Left cardiac atrium (tissue), 4 donors: ENCODE measurements at places on chromosomes 7 and 10.

DNA sequence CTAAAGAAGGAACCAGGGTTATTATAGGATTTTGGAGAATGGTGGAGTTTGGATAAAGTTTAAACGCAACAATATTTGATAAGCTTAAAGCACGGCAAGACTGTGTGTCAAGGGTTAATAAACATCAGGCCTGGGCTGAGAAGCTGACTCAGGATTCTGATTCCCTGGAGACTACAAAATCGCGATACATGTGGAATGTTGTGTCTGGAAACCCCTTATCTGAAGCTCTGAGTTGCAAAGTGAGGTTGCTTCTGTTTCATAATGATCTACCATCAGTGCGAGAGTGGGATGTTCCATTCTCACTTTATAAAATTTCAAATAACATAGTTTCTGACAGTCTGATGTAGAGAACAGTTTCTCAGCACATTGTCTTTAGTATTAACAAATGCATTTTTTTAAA, 7.8 kb downstream of the C1GALT1 start:
- no peak for DNase-seq

DNA sequence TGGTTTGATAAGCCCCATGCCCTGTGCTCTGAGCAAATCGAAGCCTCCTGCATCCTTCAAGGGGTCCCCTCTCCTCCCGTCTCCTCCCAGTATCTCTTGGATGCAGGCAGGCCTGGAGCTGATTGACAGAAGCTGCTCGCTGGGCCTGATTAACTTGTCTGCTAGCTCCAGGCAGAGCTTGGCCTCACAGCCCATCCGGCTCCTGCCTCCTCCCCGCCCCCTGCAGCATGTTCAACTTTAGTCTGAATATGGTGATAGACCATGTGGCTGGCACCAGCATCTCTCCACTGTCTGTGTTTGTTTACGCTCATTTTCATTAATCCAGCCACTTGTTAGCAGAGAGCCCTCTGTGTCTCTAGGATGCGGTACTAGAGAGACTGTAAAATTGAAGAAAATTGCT, 432.2 kb downstream of the DPP6 start:
- no peak for DNase-seq

DNA sequence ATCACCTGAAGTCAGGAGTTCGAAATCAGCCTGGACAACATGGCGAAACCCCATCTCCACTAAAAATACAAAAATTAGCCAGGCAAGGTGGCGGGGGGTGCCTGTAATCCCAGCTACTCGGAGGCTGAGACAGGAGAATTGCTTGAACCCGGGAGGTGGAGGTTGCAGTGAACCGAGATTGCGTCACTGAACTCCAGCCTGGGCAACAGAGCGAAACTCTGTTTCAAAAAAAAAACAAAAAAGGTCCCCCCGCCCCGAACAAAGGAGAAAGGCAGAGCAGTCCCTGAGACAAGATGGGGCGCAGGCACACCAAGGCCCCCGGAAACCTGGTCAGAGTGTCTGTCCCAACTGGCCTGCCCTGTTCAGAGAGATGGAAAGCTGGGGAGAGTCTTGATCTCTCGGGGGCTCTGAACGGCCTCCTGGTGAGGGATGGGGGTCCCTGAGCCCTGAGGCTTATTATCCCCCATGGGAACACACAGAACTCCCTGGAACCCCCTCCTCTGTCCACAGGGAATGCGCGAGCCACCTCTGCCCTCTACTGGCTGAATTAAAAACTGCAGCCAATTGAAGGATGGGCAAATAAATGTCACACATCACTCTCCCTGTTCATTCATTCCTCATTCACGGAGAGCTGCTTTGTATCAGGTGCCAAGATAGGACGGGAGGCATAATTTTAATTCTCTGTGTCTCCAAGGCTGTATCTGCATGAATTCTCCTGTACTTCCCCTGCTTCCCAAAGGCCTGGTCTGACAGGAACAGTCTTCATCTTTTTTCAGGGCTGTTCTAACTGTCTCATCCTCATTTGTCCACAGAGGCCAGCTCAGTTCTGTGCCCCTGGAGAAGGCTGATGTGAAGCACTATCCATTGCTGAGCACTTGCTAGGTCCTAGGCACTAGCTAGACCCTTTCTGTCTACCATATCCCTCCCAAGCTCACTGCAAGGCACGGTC, 28.9 kb downstream of the MAT1A start:
- DNase-seq, result no peak

DNA sequence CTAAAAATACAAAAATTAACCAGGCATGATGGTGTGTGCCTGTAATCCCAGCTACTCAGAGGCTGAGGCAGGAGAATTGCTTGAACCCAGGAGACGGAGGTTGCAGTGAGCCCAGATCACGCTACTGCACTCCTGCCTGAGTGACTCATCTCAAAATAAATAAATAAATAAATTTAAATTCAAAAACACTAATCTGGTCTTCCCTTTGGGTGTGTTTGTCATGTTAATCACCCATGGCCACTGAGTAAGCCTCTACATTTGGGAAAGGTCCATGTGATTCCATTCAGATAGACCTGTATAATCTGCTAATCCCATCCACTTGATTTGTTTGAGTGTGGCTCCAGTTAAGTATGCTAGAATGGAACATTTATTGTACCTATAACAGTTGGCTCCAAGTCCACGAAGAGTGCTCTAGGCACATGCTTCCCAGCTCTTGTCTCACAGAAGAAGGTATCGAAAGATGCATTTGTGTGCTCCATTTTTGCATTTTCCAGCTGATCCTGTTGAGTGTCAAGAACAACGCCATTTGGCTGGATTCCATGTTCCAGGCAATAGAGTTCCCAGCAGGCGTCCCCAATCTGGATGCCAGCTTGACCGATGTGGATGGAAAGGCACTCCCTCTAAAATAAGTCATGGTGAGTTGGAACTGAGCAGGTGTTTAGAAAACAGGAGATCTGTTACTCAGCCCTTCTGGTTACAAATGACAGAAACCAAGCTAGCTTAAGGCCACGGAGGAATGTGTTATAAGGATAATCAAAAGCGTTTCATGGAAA, 4.0 kb downstream of the TUBAL3 start:
- no peak for DNase-seq

GRCh38 chr7:111561904-111562732, at the start of gene IMMP2L:
Gene IMMP2L (minus strand): TSS chr7:111562492.
- peak; percentile 90 for DNase-seq
